Activated naive CD8-positive, alpha-beta T cell treated with anti-CD3 and anti-CD28 coated beads for 36 hours (primary cell): ENCODE measurements at places on chromosomes 4 and X. TPM values are rescaled to one million over a fixed set of nuclear protein-coding genes. Genes with fewer than 3 reads are reported as not detected.

DNA sequence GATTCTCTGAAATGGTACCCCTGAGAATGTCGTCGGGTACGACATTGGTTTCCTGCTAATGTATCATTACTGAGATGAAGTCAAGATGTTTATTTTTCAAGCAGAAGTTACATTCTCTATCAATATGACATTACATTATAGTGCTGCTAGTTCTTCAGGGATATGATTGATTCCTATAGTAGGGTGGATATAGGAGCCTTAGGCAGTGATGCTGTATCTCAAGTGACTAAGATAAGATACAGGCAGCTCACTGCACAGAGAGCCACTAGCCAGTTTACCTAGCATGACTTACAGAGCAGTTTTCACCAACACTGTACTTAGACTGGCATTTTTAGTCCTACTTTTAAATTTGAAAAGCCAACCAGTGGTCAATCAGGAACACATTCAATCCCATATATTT lies 154.9 kb downstream of the FANCB start:
- H3K4me1 ChIP-seq, result no peaks in the 10 kb centered on the region
- DNase-seq, result no peak
- H3K27ac ChIP-seq, result no peak overlapping the region
- H3K4me3 ChIP-seq, result no peak overlapping the region
- no peaks in the 10 kb centered on the region for H3K27me3 ChIP-seq
- H3K36me3 ChIP-seq, result no peaks in the 10 kb centered on the region

The GLRA2 gene
- total RNA-seq, result not detected

The SHROOM2 gene
- not detected for total RNA-seq

The TSPAN6 gene
- total RNA-seq, result 0.43 TPM

The CSN1S1 gene
- not detected for total RNA-seq

DNA sequence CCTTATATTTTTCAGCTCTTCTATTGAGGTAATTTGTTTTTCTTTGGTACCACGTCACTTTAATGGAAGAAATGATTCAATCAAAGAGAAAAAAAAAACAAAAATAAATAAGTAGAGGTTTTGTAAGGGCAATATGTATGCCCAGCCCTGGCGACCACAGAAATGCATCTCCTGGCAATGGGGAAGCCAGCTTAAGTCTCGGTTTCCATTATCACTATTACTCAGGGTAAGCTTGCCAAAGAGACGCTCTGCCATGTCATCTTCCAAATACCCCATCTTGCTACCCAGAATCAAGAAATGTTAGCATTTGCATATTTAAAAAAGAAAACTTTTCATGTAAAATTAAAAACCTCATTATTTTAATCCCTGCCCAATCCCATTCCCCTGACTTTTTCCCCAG lies 68.8 kb downstream of the FAM47C start:
- H3K36me3 ChIP-seq, result no peaks in the 10 kb centered on the region
- no peak for DNase-seq
- H3K27me3 ChIP-seq, result no peaks in the 10 kb centered on the region

The GAB3 gene
- total RNA-seq, result 3.4 TPM

- no peaks in the 10 kb centered on the region for H3K36me3 ChIP-seq
- H3K4me3 ChIP-seq, result no peak overlapping the region
- no peaks in the 10 kb centered on the region for H3K27me3 ChIP-seq
- no peak overlapping the region for H3K27ac ChIP-seq
- no peak for DNase-seq
- H3K4me1 ChIP-seq, result no peaks in the 10 kb centered on the region
Observed at GRCh38 chr4:104677116-104677515, 182.4 kb upstream of the CXXC4 start.

DNA sequence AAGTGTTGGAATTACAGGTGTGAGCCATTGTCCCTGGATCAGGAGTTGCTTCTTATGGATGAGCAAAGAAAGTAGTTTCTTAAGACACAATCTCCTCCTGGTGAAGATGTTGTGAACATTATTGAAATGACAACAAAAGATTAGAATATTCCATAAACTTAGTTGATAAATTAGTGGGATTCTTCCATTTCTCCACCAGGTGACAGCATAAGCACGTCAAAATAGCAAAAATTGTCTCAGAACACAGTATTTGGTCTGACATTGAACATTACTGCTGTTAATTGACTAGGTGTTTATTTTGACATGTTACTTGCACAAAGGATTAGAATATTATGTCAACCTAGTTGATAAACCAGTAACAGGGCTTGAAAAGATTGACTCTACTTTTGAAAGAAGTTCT lies 21.6 kb downstream of the CLDN34 start:
- H3K36me3 ChIP-seq, result no peaks in the 10 kb centered on the region
- H3K4me3 ChIP-seq, result no peak overlapping the region
- no peak for DNase-seq
- no peaks in the 10 kb centered on the region for H3K27me3 ChIP-seq

DNA sequence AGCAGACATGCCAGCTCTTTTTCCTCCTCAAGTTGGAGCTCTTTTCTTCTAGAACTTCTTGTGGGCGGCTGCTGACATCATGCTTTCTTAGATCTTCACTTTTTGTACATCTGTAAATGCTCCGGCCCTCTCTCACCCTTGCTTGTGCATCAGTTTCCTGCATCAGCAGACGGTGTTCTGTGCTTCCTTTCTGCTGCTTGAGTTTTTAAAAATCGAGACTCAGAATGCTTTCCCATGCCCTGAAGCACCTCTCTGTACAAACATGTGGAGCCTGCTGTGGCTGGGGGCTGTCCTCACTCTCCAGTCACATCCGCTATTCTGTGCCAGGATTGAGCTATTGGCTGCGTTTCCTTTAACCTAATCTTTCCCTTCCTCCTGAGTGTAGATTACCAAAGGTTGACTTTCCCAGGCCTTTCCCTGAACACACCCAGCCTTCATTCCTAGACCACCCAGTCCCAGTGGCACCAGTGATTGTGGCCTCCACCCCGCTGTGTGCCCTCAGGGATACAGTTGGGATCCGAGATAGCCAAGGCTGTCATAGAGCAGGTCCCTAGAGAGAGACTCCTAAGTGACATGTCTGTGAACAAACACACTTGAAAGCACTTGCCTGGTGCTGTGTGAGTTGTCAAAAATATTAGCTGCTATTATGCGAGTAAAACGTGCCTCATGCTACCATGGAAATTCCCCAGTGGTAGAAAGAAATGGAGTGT lies 41.9 kb downstream of the TNIP2 start:
- H3K4me3 ChIP-seq, result peak overlapping the region; percentile 30
- H3K27ac ChIP-seq, result peak overlapping the region; percentile 86
- H3K27me3 ChIP-seq, result no peaks in the 10 kb centered on the region
- DNase-seq, result peak; percentile 26
- H3K36me3 ChIP-seq, result peaks cover 20% of the 10 kb centered on the region
- peaks cover 22% of the 10 kb centered on the region for H3K4me1 ChIP-seq
